ENCODE measurements at places on chromosomes 16 and 17.

DNA sequence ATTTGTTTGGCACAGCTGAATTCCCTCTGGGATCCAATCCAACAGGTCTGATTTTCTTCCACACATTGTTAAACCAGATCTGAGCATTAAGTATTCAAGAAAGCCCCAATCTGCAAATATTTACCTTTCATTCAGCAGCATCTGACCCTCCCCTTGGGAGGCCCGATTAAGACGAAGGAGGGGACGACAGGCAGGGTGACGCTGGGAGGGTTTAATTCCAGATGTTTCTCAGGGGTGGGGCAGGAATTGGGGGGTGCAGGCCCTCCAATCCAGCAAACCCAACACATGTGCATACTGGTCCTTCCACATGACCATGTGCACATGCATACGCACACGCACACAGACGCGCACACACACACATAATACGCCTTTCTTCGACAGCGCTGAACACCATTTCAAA is 240.5 kb downstream of the GSG1L start:
- no peak for DNase-seq

GRCh38 chr16:78212674-78213073 is 113.2 kb downstream of the WWOX start:
- DNase-seq, result no peak

- no peak for DNase-seq
Observed at GRCh38 chr17:38751144-38751807, 1.3 kb upstream of the PSMB3 start.

GRCh38 chr17:64387145-64387473 is 3.6 kb downstream of the PECAM1 start:
- DNase-seq, result no peak

DNA sequence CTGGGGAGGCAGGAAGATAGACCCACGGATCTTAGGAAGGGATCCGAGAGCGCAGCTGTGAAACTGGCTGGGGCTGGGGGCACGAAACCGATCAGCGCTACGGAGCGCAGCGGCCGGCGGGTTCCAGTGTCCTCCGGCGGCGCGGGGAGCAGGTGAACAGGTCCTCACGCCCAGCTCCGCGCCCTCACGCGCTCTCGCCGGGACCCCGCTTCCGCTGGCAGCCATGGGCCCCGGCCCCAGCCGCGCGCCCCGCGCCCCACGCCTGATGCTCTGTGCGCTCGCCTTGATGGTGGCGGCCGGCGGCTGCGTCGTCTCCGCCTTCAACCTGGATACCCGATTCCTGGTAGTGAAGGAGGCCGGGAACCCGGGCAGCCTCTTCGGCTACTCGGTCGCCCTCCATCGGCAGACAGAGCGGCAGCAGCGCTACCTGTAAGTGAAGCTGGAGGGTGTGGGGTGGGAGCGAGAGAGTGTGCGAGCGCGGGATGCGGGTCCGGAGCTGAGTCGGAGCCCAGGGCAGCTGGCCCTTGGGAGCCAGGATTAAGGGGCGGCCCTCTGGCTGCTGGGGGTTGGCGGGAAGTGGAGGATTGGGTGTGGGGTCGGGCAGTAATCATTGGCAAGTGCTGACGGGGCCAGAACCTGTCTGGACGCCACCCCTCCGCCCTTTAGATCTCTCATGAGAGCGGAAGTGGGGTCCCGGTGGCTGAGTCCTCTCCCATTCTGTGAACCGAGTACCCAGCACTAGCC is 479 bp downstream of the ITGA3 start:
- DNase-seq, result peak; percentile 60

- DNase-seq, result no peak
Observed at GRCh38 chr16:11208916-11209665, 46.9 kb downstream of the SOCS1 start.

GRCh38 chr16:54176376-54176901 is 110.1 kb downstream of the IRX3 start:
- no peak for DNase-seq

DNA sequence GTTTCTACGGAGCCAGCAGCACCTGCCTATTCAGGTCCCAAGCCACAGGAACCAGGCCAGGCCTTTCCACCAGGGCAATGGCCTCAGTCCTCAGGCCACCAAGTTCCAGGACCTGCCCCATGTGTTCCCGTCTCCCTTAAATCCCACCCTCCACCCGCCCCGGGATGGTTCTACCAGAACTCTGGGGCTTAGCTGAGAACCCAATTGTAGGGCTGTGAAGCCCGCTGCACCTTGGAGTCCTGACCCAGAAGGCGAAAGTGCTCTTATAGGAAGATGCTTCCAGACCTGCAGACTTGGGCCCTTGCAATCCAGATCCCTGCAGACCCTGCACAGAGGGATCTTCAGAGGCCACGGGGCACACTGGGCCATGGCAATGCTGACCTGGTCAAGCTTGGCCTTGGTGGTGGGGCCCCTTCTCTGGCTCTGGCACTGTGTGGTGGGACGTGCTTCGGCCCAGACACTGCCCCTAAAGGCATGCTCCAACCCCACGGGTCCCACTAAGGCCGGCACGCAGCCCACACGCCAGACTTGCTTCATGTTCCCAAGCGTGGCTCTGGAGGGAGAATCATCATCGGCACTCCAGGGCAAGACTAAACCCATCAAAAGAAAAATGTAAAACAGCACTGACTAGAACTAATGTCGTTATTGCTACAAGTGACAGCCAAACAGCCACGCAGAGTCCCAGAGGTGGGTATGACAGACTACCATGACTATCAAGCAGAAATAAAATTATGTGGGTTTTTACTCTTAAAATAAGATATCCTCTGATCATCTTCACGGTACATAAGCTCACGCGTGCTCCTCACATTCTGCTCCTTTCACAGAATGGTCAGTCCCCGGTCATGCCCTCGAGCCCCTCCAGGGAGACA is 41.3 kb upstream of the ATP2A3 start:
- no peak for DNase-seq

DNA sequence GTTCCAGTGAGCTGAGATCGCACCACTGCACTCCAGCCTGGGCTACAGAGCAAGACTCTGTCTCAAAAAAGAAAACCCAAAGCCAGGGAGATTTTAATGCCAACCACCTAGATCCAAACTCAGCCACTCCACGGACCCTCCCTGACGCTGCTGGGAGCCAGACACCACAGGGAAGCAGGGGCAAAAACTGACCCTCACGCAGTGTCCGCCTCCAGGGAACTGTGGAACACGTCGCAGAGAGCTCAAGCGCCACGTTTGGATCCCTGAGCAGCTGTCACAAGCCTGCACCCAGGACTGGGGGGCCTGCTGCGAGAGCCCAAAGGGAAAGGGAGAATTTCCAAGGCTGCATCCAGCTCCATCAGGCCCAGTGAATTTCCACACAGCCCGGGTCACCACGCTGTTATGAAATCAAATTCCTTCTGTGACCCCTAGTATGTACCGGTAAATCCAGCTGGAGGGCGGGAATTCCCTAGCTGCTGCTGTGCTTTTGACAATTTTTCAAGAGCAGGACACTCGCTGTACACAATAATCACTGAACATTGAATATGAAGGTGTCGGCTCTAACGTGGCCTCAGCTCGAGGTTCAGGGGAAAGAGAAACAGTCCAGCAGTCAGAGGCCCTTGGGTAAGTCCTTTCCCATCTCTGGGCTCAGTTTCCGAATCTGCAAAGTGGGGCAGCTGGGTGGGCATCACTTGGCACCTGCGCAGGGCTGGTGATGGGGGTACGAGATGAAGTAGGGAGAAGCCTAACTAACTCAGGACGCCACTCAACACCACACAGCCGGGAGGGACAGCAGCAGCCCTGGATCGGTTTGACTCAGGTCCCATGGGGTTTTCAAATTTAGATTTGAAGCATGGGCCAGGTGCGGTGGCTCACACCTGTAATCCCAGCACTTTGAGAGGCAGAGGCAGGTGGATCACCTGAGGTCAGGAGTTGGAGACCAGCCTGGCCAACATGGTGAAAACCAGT is 8.6 kb downstream of the CARHSP1 start:
- DNase-seq, result no peak

DNA sequence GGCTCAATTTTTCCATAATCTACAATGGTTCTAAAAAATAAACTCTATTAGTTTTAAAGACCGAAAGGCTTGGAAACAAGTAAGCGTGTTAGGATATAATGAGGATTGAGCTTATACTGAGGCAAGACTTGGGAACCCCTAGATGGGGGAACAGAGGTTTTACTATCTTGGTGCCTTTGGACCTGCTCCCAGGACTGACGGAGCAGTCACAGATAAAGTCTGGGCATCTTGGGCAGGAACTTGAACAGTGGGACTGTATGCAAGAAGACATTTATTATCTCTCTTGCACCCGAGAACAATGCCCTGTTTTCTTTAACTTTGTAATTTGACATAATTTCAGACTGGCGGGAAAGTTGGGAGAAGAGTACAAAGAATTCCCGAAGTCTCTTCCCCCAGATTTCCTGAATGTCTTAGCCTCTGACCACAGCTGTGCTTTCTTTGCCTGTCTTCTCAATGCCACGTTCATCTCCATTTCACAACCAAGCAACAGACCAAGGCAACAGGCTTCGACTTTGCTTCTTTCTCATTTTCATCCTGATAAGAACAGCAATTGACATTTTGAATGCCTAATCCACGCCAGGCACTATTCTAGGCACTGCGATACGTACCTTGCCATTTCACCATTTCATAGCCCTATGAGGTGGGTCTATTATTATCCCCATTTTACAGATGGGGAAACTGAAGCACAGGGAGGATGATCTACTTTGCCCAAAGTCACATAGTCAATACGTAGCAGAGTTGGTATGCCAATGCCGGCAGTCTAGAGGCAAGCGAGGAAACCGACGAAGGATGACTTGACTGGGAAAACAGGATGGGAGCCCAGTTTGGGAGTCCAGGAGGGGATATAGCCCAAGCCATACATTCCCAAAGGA is 3.0 kb upstream of the IL4R start:
- DNase-seq, result no peak

DNA sequence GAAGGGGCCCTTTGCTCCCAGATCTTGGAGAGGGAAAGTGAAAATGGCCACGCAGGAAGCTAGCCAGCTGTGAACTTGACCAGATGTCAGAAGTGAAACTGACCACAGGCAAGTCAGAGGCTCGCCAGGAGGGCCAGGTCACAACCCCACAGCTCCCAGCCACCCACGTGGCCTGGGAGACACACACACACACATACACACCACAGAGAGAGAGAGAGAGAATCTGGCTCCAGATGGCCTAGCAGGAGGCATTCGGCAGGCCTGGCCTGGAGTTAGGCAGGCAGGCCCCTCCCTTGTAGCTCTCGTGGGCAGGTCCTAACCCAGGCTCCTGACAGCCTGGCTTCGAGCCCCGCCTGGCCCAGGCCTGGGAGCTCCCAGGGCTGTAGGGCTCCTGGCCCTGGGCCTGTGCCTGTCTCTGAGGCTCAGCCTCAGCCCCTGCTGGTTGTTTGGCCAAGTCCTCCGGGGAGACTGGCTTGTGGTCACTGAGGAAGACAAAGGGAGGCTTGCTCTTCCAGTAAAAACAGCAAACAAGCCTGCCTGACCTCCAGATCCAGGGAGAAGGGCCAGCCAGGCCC is 20.2 kb downstream of the NGFR start:
- peak; percentile 84 for DNase-seq

DNA sequence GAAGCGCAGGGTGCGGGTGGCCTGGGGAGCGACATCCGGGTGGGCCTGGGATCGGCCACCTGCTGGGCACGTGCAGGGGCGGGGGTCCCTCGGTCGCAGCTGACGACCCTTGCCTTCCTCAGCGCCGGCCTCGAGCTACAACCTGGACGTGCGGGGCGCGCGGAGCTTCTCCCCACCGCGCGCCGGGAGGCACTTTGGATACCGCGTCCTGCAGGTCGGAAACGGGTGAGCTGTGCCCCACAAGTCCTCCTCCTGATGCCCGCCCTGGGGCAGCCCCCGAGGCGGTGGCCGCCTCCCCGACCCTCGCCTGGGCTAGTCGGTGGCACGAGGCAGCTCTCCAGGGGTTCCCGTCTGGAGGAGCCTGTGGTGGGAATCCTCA is 1.5 kb downstream of the ITGAL start:
- no peak for DNase-seq

DNA sequence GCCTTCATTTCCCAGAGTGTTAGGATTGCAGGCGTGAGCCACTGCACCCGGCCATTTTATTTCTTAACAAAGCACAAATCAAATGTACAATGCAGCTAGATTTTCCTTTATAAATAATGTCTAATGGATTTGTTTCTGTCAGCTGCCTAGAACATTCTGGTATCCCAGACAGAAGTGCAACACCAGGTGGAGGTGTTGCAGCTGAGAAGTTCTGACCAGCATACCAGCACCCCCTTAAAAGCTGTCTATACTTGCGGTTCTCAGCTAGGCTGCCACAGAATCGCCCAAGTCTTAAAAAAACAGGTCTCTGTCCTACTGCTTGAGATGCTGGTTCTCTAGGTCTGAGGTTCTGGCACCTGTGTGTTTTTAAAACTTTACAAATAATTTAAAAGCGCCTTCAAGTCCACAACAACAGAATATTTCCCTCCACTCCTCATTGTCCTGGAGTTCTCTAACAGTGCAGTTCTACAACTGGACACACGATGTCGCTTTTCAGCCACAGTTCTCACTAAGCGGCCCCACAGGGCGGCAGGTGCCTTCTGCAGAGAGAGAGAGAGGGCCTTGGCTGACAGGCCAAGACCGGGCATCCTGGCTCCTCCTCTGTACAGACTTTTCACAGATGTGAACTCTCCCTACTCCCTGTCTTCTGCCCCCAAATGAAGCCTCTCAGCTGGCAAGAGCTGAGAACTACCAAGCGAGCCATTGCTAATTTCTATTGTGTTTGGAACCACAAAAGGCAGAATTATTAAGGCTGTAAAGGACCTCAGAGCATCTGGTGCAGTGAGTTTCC is 32.6 kb upstream of the MEOX1 start:
- DNase-seq, result peak; percentile 87

DNA sequence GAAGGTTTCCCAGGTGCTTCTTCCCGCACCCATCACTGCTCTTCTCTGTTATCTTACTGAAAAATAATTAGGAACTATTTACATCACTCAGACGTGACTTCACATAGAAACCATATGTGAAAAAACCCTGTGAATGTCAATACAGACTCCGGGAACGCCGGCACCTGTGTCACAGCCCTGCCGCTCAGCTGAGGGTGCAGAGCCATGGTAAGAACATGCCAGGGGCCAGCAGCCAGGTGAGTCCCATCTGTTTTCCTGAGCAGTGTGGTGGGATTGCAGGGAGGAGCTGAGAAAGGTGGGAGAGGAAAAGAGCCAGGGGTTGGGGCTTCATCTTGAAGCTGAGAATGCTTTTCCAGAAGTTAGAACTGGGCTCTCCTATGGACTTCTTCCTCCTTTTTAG is 13.7 kb downstream of the FOXF1 start:
- no peak for DNase-seq

Measured in Ammon's horn (tissue), 1 donor.